ENCODE measurements at places on chromosomes 2 and 18.
A peak's percentile ranks its signal among the peaks of the same experiment; 100 is the strongest.

DNA sequence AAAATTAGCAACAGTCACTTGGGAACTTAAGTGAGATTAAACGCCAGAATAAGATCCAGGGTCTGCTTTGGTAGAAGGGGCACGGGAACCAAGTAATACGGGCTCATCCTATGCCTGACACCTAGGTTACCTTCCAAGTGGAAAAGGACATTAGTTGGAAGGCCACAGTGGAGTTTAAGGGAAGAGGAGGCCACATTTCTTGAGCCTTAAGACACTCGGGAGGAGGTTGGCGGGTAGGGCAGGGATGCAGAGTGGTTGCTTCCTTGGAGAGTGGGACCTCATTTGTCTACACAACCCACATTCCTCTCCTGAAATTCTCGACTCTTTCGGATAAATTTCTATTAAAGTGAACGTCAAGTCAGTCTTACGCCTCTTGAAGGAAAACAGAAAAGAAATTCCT lies 510 bp upstream of the DNAH6 start:
- no peak for DNase-seq

DNA sequence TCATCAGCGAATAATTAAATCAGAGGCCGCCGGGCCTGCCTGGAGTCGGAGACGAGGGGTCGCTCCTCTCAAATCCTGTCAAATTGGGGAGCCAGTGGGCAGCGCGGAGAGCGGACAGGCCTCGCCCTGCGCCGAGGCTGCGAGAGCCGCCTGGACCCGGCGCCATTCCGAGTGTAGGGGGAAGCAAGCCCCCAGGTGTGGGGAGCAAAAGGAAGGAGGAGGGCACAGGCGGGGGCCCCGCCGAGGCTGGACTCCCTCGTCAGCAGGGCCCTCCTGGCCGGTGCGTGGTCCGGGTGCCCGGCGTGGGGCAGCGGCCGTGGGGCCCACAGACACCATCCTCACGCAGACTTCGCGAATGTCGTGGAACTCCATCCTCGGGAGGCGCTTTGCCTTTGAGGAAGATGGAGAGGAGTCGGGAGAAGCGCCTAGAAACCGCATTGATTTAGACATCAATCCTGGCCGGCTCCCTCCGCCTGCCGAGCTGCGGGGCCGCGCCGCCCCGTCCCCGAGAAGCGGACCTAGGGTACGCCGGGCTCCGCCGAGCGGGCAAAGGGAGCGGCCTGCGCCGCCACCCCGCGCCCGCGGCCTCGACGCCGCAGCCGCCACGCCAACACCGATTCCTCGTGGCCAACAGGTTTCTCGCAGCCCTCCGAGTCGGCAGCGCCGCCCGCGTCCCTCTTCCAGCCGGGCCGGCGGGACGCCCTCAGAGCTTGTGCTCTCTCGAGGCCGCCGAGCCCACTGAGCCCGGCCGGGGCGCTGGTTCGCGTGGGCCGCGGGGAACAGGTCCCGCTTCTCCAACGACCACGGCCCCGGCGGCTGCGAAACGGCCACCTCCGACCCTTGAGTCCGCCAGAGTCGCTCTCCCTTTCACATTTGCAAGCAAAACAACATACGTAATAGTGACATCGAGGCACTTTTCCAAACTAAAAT lies 6.7 kb upstream of the ONECUT2 start:
- DNase-seq, result peak; percentile 54

DNA sequence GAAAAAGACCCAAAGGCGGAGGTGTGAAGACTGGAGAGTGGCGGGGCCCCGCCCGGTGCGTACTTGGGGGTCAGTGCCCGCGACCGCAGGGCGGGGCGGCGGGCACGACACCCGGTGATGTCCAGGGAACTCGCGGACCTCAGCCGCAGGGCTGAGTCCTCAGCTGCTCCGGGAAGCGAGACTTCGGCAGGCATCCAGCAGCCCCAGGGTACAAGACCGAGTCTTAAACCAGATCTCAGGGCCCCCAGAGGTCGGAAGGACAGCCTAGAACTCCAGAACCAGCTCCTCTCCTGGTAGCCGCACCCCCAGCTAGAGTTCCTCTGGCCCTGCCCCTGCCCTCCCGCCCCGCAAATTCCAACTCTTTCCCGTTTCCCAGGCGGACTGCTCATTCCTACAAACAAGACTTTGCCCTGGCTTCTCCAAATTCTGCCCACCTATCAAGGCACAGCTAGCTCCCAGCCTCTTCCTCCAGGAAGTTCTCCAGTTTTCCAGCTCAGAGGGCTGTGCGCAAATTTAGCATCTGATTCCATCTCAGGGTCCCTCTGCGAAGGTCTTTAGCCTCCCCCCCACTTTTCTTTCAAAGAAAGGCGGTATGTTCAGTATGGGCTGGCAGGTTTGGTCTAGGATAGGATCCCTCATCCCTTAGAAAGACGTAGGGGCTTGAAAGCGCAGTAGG lies 26.0 kb upstream of the NOTO start:
- DNase-seq, result peak; percentile 66

GRCh38 chr2:135124924-135125886 lies 73.1 kb downstream of the RAB3GAP1 start:
- DNase-seq, result peak; percentile 1

GRCh38 chr18:7604361-7604760 lies 37.2 kb downstream of the PTPRM start:
- DNase-seq, result no peak

- DNase-seq, result no peak
These were observed 408.7 kb downstream of the PIK3C3 start for GRCh38 chr18:42363446-42364441.

DNA sequence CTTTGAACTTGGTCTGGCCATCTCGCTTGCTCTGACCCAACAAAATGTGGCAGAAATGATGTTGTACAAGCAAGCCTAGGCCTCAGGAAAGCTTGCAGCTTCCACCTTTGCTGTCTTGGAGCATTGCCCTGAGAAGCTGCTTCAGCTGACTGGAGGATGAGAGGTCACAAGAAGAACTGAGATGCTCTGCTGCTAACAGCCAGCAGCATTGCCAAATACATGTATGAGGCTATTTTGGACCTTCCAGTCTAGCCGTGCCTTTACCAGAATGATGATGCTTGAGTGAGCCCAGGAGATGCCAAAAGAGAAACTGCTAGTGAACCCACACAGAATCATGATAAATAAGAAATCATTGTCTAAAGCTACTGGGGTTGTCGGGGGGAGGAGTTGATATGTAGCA lies 13.2 kb upstream of the ITGAV start:
- DNase-seq, result no peak

- no peak for DNase-seq
These were observed 1.3 kb downstream of the HS1BP3 start for GRCh38 chr2:20649576-20649975.

DNA sequence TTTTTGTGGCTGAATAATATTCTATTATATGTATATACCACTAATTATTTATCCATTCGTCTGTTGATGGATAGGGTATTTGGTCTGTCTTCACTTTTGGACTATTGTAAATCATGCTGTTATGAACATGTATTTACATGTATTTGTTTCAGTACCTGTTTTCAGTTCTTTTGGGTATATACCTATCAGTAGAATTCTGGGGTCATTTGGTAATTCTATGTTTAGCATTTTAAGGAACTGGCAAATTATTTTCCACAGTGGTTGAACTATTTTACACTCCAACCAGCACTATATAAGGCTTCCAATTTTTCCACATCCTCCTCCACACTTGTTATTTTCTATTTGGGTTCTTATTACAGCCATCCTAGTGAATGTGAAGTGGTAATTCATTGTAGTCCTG lies 12.4 kb upstream of the TANK start:
- no peak for DNase-seq

DNA sequence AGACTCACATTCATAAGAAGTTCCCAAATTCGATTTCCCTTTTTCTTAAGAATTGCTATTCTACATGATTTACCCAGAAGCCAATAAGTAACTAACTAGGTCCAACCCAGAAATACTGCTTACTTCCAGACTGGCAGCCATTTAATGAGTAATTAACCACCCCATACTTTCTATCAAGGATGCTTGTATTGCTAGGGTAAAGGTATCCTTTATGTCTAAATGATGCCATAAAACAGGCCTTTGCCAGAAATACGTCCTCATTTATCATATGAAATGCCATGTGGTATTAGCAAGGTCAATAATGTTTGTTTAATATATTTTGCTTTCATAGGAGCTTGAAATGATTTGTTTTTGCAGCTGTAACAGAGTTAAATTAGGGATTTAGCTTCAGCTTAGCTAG lies 56.1 kb downstream of the PLEKHM3 start:
- DNase-seq, result no peak

Data from DMS53 (cell line).